ENCODE measurements at places on chromosomes 3 and 15.
A peak's percentile ranks its signal among the peaks of the same experiment; 100 is the strongest.

- no peak for DNase-seq
Observed at GRCh38 chr3:184791171-184791570, 20.8 kb upstream of the VPS8 start.

DNA sequence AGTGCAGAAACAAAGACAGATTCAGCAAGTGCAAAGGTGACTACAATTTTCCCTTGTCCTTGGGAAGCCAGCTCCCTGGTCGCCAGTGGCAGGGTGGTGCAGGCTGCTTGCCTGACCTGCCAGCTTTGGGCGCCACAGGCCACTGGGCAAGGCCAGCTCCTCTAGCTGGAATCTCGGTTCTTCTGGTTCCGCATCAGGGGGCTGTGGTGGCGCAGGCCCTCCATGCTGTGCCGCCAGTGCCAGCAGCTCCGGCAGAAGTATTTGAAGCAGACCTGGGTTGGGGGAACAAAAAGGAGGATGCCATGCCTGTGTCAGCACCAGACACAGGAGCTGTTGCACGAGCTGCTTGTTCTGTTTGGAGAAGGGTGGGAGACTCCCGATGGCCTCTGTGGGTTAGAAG, 4.2 kb upstream of the RPS17 start:
- no peak for DNase-seq

DNA sequence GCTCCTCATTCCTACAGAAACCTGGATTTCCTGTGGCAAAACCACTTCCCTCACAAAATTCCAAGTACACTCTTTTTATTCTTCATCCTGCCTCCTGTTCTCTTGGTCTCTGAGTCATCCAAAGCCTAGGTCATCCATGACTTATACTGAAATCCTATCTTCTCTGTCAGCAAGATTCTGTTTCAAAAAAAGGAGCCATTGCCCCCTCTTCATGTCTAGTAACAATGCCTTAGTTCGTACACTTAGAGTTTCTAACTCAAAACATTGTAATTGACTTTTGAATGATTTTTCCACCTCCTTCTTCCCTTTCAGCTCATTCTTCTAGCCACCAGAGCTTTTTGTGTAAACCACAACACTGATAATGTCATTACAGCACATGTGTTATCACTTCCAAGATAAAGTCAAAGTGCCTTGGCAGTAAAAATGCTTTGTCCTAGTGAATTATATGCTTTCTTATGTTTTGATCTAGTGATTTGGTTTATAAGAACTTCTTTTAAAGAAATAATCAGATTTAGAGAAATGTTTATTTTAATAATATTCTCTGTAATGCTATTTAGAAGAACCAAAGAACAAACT, 256.5 kb upstream of the NECTIN3 start:
- DNase-seq, result no peak

GRCh38 chr3:146247911-146248310, 3.0 kb downstream of the PLSCR4 start:
- no peak for DNase-seq

- DNase-seq, result no peak
Observed at GRCh38 chr15:29838352-29839010, 16.2 kb upstream of the TJP1 start.

DNA sequence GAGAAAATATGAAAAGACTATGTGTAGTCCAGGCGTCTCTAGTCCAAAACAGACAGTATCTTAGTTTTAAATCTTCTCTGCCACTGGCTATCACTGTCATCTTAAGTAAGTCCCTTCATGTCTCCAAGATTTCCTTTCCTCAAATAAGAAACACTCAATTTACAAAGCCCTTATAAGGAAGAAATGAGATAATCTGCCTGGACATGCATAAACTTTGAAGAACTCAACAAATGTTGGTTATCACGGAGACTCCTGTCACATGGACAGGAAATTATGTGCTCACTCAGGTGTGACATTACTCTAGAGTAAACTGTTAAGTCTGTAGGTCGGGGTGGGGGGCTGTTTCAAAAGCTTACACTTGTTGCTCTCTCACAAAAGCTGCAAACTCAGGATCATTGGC, 91.9 kb downstream of the IMPG2 start:
- DNase-seq, result no peak

DNA sequence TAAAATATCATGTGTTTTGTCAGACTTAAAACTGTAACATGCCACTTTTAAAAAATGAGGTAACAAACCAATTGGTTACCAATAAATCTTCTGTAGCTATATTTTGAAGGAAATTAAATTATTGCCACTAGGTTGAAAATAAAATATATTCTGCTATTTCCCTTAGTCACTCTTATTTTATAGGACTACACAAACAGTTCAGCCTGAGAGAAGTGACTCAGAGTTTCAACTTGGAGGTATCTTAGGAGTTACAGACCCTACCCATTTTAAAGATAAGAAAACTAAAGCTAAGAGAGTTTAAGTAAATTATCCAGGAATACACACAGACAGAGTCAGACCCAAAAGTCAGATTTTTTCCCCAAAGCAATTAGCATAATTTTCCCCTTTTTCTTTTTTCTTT, 65.1 kb downstream of the PIK3CB start:
- no peak for DNase-seq

- DNase-seq, result no peak
Observed at GRCh38 chr3:184907681-184908649, 96.0 kb downstream of the VPS8 start.

- no peak for DNase-seq
Observed at GRCh38 chr15:30042556-30042955, 40.2 kb upstream of the GOLGA8J start.

DNA sequence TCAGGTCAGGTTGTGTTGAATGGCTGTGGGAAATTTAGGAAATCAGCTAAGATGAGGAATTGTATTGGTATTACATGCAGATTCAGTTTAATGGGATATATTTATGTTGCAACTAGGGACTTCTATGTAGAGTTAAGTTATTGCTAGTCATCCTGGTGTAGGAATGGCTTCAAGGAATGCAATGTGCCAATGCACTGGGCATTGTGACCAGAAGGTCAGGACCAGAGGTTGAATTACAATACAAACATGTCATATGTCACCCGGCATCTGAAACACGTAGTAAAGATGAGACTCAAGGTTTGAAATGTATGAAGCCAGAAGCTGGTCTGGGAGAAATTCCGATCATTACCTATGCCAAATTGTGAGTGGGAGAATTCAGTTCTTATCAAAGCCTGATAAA, 11.7 kb upstream of the GAP43 start:
- DNase-seq, result no peak

DNA sequence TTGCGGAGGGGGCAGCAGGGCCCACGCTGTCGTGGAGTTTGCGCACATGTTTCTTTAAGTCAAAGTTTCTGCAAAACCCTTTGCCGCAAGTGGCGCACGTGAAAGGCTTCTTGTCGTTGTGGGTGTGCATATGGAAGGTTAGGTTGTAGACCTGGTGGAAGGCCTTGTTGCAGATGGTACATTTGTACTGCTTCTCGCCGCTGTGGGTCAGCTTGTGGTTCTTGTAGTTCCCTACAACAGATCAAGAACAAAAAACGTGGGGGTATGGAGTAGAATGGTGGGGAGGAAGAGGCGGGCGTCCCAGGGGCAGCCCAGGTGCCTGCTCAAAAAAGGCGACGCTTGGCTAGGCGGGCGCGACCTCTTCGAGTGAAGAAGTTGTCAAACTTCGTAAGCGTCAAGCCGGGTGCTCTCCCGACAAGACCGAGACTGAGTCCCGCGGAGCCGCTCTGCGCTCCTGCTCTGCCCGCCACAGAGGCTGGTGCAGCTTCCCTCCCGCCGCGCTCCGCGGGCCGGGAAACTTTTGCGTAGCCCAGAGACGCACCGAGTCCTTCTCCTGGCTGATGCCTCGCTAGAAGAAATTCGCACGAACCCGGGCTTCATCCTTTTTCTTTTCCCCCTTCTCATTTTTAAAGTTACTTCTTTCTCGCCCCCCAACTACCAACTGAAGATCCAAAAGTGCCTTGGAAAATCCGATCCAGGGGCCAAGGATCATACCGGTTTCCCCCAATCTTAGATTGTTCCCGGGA, 3.1 kb downstream of the FEZF2 start:
- no peak for DNase-seq

DNA sequence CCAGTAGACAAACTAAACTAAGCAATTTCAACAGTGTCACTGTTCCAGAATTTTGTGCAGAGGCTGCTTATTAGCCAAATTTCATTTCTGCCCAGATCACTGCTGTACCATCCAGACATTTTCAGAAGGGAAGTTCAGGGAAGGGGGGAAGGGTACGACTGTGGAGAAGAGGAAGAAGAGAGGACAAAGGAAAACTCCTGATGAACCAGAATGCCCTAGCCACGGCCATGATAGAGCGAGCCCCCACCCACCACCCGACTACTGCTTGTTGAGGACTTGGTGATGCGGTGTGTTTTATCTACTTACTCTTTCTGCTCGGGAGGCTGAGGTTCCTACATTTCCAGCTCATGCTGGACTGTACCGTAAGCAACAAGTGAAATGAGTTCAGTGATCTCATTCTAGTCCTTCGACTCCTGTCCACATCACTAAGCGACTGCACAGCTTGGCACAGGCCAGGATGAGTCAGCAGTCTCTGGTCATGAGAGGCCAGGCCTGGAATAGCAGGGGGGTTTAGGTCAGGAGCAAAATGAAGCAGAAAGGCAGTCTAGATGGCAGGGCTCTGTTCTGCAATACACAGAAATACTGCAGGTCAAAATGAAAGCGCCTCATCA, 330.8 kb downstream of the TIGIT start:
- DNase-seq, result no peak

DNA sequence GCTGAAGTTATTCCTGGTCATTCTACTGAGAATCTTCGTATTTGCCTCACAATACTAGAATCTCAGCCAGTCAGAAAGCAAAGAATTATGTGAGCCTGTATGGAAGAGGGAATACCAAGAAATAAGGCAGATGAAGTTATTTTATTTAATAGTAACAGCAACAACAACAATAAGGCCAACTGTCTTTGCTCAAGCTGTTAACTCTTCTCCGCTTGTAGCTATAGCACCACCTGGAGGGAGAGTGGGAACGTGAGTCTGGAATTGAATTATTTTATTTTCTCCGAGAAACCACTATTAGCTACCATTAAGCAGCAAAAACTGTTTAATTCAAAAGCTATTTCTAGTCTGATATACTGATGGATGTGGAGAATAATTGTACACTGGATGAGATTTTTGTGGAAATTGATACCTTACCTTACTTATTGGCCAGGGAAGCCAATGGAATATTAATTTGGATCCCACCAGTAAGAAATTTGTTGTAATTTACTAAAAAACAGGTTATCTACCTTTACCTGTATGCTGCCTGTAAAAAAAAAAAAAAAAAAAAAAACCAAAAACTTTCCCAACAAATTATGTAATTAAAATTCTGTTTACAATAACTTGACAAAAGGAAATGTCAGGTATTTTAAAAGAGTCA, 50.1 kb downstream of the CALML4 start:
- no peak for DNase-seq

- no peak for DNase-seq
Observed at GRCh38 chr3:150399060-150399459, 9.0 kb upstream of the TSC22D2 start.

DNA sequence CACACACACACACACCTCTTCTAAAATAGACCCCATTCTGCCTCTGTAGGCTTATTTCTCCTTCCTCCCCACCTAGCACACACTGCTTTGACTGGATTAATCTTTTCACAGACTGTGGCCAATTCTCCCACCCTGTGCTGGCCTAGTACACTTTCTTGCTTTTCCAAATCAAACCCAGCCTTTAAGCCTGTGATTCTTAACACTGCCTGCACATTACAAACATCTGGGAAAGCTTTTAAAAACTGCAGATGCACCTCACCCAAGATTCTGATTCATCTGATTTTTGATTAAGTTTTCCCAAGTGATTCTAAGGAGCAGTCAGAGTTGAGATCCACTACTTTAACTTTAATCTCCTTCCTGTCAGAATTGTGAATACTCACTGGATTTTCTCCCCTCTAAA, 12.8 kb downstream of the CSNK1G1 start:
- DNase-seq, result no peak

DNA sequence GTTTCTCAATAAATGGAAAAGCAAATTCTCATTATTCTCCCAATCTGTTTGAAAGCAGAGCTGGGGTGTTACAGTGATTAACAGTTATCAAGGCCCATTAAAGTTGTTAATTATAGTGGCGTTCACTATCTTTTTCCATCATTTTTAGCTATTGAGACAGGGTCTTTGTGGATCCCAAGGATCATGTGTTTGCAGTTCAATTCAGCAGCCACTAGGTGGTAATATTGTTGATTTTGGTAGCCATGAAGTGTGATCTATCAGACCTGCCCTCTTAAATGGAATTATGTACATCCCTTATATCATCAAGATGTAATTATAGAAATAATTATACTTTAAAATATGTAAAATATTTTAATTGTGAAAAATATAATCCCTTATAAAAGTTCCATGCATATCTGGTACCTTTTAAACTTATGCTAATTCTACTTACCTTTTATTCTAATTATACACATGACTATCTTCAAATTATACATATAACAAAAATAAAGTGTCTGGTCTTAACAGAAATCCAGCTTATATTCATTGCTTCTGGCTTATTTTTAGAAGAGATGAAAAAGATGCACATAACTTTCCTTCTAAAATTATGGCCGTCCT, 126.4 kb downstream of the GREM1 start:
- no peak for DNase-seq

GRCh38 chr3:126954141-126954842, 28.6 kb upstream of the PLXNA1 start:
- DNase-seq, result peak; percentile 41

DNA sequence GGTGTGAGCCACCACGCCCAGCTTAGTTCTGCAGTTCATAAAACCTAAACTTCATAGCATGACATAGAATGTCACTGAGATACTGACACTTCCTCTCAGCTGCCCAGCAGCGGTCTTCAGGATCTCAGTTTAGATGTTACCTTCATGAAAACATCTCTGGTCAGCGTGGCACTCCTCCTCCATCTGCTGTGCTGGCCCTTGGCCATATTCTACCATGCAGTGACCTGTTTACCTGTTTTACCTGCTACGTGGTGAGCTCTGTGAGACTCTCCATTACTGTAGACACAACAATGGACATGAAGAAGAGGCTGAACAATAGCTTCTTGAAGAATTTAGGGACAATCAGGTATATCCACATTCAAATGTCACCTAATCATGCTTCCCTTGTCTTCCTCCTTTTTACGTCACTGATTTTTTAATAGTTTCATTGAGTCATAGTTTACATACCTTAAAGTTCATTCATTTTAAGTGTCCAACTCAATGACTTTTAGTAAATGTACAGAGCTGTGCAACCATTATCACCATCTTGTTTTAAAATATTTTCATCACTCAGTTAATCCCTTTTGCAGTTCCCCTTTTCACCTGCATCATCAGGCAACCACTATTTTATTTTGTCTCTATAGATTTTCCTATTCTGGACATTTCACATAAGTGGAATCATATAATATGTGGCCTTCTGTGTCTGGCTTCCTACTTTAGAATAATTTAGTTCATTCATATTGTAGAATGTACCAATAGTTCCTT, 32.2 kb upstream of the PTPN23 start:
- DNase-seq, result no peak
